Cortex of kidney (tissue), 1 donor: ENCODE measurements at places on chromosomes 2 and 18.

GRCh38 chr18:35459997-35460396, 37.8 kb downstream of the INO80C start:
- DNase-seq = no peak

- DNase-seq = no peak
Observed at GRCh38 chr2:207772081-207772843, 2.6 kb upstream of the FZD5 start.

GRCh38 chr2:10923008-10923375, 11.3 kb downstream of the KCNF1 start:
- no peak for DNase-seq

DNA sequence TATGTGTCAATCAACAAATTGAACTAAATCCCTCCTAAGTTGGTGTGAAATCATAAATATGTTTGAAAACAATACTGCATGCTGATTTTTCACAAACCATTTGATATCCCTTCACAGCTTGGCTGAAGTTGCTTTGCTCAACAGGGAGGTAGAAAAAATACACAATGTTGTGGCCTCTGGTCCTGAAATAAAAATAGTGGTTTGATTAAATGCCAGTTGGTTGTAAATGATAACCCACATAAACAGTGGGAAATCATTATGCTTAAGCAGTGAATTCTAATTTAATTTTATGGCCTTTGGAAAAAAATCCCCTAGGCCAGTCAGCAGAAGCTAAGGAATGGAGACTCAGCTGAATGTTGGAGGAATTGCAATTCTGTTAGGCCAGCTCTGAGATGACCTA, 359.4 kb upstream of the CWC22 start:
- DNase-seq = no peak

GRCh38 chr2:226738821-226739544, 60.6 kb downstream of the IRS1 start:
- DNase-seq = no peak

GRCh38 chr2:191860760-191861466, 14.0 kb upstream of the CAVIN2 start:
- DNase-seq = no peak

DNA sequence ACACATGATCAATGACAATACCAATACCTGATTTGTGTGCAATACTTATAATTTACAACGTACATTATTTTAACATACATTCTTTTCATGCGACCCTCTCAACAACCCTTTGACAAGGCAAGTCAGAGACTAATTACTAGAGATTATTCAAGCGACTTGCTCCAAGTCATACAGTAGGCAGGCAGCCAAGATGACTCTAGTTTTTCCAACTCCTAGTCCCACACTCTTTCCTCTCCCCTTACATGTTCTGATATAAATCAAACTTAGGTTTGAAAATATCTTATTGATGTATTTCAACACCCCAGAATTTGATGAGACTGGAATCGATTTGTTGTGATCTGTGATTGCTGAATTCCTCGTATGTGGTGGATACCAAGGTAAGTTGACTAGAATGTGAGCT, 8.0 kb upstream of the CYP27C1 start:
- no peak for DNase-seq
